ENCODE measurements at places on chromosomes 4 and X. TPM values are rescaled to one million over a fixed set of nuclear protein-coding genes. Genes with fewer than 3 reads are reported as not detected.
A peak's percentile ranks its signal among the peaks of the same experiment; 100 is the strongest.

NAAA gene
- 10.2 TPM for total RNA-seq

SPINK2 gene
- not detected for total RNA-seq

ADGRG2 gene
- total RNA-seq: 0.25 TPM

DNA sequence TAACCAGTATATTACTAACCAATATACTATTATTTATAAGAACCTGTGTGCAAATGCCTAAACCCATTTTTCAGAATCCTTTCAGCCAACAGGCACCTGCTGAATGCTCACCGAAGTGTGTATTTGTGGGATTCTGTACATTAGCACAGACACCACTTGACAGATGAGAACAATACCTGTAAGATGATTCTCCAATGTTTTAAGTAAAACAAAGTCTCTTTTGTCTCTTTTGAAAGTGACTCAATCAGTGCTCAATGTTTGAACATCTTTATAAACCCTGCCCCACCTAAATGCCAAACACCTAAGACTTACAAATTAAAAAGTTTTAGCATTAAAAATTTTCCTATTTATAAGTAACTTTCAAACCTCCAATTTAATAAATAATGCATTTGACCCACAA is 763 bp downstream of the ASB9 start:
- no peak for DNase-seq

- DNase-seq: no peak
Observed at GRCh38 chrX:40922307-40922706, 162.9 kb upstream of the USP9X start.

GRCh38 chr4:48290146-48290772 is 20.6 kb upstream of the TEC start:
- no peak for DNase-seq

DNA sequence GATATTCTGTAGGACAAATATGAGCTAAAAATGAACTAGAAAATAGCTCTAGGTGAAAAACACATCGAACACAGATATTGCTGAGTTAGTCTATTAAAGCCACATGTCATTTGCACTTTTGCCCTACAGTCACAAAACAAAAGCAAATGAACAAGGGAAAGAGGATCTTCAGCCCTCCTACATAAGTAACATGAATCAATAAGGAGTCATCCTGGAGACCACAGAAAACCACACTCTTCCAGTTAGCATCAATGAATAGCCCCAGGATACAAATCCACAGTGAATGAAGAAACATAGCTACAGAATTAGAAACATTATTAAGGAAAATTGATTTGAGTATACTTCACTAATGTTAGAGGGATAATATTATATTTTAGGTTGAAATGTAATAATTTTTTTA is 311.4 kb downstream of the MAPK10 start:
- no peak for DNase-seq

DNA sequence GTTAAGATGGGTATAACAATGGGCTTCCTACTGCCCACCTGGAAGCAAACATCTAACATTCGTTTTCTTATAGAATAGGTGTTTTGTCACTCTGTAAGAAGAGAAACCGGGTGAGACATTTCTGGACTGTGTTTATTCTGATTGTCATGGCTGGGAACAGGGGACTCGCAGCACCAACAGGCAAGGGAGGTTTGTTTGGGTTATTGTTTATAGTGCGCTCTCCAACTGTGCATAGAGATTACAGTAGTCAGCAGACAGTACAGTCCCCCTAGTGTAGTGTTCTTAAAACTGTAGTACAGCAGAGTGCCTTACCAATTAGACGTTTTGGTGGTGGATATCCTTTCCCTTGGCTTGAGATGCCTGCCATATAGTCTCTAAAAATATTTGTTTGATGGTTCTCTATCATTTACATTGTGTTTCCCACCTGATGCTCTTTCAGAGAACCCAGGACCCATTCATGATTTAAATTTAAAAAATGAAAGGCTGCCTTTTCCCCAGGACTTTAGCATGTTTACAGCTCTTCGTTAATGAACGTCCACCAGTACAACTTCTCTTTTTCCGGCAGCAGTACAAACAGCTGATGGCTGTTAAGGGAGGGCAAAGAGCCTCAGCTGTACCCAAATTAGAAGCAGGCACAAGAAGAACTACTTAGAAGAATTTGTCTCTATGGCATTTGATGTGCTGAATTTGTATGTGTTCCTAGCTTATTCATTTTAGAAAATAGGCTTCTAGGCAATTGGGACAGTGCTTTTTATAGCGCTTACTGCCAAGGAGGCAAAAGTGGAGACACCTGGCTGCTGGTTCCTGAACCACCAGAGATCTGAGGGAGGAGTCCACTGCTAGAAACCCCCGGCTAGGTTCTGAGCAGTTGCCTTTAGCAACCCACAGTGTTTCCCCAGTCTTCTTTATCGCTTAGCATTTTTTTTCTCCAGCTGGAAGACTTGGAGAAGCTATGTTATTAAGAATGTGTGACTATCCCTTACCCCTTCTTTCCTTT is 1.0 kb upstream of the RNF150 start:
- DNase-seq: no peak

GRCh38 chr4:37503261-37503660 is 182.9 kb downstream of the RELL1 start:
- no peak for DNase-seq

NAP1L2 gene
- 6.0 TPM for total RNA-seq

UBE2K gene
- 55.9 TPM for total RNA-seq

DNA sequence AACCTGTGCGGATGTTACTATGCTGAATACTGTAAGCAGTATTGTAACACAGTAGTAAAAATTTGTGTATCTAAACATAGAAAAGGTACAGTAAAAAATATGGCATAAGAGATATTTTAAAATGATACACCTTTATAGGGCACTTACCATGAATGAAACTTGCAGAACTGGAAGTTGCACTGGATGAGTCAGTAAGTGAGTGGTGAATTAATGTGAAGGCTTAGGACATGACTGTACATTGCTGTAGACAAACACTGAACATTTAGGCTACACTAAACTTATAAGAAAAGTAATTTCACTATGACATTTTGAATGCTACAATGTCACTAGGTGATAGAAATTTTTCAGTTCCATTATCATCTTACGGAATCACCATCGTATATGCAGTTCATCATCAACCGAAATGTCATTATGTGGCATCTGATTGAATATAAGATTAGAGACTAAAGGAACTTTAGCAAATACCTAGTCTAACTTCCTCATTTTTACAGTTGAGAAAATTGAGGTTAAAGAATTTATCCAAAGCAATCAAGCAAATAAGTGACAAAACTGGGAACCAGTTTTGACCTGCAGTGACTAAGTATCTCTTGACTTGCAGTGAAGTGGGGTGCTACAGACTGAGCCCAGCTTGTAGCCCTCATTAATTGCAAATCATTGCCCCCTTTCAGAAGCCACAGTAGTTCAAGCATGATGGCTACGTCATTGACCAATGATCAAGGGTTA is 55.3 kb downstream of the EGF start:
- DNase-seq: no peak

DNA sequence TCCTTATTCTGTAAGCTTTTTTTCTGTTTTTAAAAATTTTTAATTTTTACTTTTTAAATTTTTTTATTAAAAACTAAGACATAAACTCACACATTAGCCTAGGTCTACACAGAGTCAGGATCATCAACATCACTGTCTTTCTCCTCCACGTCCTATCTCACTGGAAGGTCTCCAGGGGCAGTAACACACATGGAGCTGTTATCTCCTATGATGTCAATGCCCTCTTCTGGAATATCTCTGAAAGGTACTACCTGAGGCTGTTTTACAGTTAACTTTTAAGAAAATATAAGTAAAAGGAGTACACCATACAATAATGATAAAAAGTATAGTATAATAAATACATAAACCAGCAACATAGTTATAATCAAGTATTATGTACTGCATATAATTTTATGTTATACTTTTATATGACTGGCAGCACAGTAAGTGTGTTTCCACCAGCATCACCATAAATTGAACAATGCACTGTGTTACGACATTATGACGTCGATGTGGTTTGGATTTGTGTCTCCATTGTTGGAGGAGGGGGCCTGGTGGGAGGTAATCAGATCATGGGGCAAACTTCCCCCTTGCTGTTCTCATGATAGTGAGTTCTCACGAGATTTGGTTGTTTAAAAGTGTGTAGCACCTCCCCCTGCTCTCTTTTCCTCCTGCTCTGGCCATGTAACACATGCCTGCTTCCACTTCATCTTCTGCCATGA is 21.3 kb downstream of the IL15 start:
- DNase-seq: no peak

DNA sequence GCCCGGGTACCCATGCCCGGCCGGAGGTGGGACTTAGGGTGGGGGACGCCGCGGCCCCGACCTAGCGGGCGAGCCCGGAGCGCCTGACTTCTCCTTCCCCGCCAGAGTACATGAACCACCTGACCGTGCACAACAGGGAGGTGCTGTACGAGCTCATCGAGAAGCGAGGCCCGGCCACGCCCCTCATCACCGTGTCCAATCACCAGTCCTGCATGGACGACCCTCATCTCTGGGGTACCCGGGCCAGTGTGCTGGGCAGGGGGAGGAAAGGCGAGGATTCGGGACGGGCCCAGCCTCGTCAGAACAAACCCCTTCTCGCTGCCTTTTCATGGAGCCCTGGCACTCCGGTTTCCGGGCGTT is 622 bp downstream of the TAFAZZIN start:
- DNase-seq: peak; percentile 62

GRCh38 chr4:38805530-38806145 is 1.0 kb upstream of the TLR1 start:
- no peak for DNase-seq

GPRASP1 gene
- 4.6 TPM for total RNA-seq

DNA sequence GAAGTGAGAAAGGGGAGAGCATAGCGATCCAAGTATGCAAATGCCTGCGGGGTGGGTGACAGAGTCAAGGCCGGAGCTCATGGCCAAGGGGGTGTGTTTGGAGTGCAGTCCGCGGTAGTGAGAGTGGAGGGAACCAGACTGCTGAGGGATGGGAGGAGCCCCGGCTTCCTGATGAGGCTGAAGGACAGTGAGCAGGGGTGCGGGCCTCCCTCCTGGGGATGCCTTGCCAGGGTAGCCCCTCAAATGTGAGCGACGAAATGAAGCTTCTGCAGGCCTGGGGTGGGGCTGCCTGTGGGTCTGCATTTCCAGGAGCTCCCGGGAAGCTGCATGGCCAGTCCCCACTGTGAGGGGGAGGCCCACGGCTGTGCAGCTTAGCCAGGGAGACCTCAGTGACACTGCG is 45.0 kb downstream of the PSAPL1 start:
- no peak for DNase-seq

DNA sequence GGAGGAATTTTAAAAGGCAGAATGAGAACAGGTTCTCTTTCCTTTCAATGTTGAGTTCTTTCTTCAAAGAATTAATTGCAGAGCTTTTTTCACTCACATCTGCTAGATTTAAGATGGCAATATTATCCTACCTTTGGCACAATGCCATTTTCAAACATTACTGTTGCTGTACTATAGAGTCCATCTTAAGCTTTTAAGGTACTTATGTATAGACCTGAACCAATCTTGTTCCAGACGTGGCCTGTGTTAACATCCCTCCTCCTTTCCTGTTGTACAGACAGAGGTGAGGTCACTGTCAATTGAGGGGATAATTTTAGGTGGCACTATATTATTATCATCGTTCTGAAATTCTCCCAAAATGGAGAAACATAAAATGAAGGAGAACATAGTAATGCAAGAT is 53.0 kb upstream of the MYOZ2 start:
- no peak for DNase-seq

BTC gene
- total RNA-seq: 0.07 TPM

DNA sequence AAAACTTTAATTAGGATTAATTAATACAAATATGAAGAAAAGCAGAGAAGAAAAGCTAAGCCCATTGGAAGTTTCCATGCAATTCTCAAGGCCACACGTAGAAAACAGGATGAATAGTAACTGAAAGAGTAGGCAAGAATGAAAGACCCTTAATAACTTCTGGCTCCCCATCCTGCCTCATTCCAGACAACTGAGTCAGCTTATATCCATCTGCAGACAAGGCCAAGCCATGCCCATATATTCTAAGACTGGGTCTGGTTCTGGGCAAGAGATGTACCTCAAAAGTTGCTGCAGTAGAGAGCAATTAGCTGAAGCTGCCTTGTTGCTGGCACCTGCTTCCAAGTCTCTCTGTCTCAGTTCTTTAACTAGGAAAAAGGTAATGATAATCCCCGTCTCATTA is 244.1 kb downstream of the GPC3 start:
- DNase-seq: no peak

- no peak for DNase-seq
Observed at GRCh38 chrX:10048707-10049106, 81.5 kb downstream of the CLDN34 start.

SYP gene
- total RNA-seq: 0.96 TPM

DNA sequence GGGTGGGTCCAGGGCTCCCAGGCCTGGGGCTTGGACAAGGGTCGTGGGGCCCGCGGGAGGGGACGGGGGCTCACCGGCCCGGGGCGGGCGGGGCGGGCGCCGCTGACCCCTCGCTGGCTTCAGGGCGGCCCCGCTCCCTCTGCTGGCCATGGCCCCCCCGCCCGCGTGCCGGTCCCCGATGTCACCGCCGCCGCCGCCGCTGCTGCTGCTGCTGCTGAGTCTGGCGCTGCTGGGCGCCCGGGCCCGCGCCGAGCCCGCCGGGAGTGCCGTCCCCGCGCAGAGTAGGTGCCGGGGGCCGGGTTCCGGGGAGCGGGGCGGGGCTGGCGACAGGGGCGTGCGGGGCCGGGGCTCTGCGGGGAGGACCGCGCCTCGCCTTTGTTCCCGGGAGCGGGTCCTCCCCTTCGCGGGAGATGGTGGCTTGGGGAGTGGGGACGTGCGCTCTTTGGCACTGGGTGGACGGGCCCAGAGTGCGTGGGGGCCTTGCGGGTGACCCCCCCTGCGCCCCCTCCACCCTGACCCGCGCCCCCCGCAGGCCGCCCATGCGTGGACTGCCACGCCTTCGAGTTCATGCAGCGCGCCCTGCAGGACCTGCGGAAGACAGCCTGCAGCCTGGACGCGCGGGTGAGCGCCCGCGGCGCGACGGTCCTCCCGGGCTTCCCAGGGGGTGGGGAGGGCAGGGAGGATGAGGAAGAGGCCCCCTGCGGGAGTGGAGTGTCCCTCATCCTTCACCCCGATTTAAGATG is 16.8 kb upstream of the NAT8L start:
- DNase-seq: no peak

DNA sequence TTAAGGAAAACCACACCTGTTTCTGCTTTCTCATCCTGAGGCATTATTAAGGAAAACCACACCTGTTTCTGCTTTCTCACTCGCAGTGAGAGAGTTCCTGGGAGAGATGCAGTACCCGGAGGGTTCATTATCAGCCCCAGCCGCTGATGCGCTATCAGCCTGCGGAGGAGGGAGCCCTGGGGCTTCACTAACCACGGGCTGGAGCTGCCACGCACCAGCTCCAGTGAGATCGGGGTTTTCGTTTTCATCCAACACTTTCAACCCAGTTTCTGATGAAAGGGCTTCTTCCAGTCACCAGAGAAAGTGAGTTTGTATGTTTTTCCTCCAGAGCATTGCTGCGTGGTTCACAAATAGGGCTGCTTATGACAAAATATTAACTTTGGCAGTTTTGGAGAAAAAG is 93.2 kb upstream of the PRKX start:
- no peak for DNase-seq

CLIC2 gene
- total RNA-seq: 4.3 TPM

DMRTC1 gene
- not detected for total RNA-seq
